Activated CD4-positive, alpha-beta T cell treated with anti-CD3 and anti-CD28 coated beads, Interleukin-2, amount 50 U/mL, for 48 hours (primary cell): ENCODE measurements at places on chromosomes 3 and 15.

- DNase-seq = no peak
Observed at GRCh38 chr3:45026957-45027356, 854 bp downstream of the CLEC3B start.

GRCh38 chr15:85943791-85944190 is 135.9 kb upstream of the AGBL1 start:
- DNase-seq = no peak

DNA sequence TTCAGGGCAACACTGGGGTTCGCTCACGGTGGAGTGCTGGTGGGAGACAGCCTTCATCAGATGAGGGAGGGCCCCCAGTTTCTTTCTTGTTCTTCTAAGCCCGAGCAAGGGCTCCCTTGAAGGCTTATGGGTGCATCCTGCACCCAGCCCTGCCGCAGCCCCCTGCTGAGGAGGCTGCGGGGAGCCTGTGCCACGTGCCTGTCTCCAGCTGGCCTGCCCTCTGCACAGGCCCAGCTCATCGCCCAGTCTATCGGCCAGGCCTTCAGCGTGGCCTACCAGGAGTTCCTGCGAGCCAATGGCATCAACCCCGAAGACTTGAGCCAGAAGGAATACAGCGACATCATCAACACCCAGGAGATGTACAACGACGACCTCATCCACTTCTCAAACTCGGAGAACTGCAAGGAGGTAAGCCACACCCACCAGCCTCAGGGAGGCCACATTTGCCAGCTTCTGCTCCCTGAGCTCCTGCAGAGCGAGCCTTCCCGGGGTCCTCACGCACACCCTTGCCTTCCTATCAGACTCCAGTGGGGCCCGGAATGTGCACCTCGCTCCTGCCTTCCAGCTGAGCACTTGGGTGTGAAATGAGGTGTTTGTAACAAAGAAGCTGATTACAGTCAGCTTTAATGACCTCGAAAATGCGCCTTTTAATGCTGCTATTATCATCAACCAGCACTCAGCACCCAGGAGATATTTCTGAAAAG is 164.3 kb downstream of the NSMCE3 start:
- no peak for DNase-seq

GRCh38 chr15:50059203-50059772 is 59.7 kb downstream of the ATP8B4 start:
- no peak for DNase-seq

GRCh38 chr3:33980252-33980651 is 181.8 kb downstream of the PDCD6IP start:
- DNase-seq = no peak

GRCh38 chr3:6962801-6963200 is 101.9 kb downstream of the GRM7 start:
- no peak for DNase-seq

- DNase-seq = no peak
Observed at GRCh38 chr3:13624671-13625125, 75.8 kb downstream of the FBLN2 start.

GRCh38 chr3:126951561-126951960 is 31.4 kb upstream of the PLXNA1 start:
- DNase-seq = no peak

DNA sequence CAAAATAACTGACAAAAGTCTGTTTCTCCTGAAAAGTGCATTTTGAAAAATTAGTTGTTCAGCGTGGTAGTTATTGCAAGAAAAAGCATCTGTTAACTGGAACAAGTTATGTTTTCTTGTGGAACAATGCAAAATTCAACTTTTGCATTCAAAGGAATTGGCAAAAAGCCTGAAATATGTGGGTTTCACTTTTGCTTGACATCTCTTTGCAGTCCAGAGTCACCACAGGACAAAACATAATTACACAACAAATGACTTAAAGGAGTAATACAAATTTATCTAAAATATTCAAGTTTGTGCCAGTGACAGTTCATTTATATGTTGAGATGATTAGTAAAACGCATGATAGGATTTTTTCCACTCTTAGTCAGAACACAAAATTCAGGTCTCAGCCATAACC is 96.3 kb upstream of the P2RY1 start:
- no peak for DNase-seq

GRCh38 chr15:62446984-62447383 is 281.9 kb upstream of the C2CD4B start:
- no peak for DNase-seq

GRCh38 chr3:145727476-145727875 is 433.5 kb downstream of the PLOD2 start:
- DNase-seq = no peak

DNA sequence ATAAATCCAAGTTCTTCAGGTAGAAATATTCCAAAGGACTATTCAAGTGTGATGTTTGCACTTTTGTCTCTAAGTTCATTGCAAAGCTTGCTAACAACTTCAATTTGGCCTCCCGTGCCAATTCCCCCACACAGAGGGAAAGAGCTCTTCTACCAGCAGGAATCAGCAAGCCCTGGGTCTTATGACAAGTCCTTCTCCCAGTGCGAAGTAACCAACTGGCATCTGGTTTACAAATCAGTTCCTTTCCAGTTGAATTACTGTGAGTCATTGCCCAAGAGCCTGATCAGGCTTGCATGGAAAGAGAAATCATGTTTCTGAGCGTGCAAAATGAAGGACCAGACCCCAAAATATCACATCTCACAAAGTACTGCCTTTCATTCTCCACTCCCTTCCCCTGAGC is 62.7 kb upstream of the SLCO3A1 start:
- no peak for DNase-seq

DNA sequence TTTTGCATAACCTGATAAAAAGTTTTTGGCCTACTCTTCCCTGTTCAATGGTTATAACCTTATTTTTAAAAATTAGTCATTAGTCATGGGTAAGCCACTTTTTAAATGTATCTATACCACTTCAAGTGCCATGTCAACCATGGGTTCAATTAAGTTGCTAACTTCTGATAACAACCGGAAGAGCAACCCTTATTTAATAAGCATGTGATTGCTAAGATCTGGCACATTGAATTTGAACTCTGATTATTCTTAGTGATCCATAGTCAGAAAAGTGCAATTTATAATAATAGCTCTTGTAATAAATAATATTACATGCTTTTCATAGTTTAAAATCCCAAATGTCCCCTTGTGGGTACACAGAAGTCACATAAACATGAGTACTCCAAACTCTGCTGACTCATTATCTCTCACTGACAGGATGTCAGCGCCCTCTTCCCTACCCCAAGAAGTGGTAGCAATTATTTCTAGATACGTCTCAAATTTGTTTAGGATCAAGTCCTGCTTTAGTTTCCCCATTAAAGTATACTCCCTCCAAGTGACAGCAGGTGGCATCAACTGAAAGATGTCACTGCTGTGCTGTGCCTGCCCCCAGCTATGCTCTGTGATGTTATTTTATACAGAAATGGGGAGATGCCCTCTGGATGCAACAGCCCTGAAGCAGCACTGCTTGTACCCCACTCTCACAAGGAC is 18.6 kb downstream of the SAMD7 start:
- DNase-seq = no peak

GRCh38 chr3:13507247-13507569 is 27.1 kb downstream of the HDAC11 start:
- no peak for DNase-seq

GRCh38 chr3:186241910-186242821 is 119.9 kb downstream of the DGKG start:
- peak; percentile 55 for DNase-seq

GRCh38 chr15:50685191-50685975 is 1.2 kb downstream of the TRPM7 start:
- DNase-seq = no peak

- no peak for DNase-seq
Observed at GRCh38 chr3:152613851-152614250, 221.1 kb upstream of the P2RY1 start.

DNA sequence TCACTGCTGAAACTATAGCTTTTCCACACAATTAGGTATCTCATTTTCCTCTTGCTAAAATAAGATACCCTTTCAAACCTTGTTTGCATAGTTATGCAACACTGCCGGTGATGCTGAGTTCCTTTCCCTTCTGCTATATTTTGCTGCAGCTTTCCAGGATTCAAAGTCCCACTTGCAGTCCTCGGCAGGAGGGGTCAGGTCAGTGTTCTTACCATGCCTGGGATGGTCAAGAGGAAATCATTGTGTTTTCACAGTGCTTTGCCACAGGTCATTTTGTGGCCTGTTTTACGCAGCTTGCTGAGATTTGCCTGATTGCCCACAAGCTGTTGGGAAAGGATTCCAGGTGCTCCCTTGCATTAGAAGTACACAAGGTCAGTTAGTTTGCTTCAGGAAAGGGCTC is 156.9 kb downstream of the B3GALNT1 start:
- DNase-seq = no peak

DNA sequence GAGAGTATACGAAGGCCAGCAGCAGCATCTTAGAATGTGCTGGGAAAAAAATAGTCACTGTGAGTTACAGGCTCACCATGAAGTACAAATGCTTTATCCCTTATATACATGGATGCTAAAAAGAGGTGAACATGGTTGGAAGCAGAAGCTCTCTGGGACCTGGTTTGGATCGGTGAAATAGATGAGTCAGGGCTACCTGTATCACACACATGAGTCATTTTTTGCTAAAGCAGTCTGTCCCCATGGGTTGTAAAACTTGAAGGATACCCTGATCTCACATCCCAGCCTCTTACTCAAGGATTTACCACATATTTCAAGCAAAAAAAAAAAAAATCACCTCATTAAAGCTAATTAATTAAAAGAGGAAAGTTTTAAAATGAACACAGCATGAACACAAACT is 6.9 kb upstream of the SERPINI2 start:
- DNase-seq = no peak

DNA sequence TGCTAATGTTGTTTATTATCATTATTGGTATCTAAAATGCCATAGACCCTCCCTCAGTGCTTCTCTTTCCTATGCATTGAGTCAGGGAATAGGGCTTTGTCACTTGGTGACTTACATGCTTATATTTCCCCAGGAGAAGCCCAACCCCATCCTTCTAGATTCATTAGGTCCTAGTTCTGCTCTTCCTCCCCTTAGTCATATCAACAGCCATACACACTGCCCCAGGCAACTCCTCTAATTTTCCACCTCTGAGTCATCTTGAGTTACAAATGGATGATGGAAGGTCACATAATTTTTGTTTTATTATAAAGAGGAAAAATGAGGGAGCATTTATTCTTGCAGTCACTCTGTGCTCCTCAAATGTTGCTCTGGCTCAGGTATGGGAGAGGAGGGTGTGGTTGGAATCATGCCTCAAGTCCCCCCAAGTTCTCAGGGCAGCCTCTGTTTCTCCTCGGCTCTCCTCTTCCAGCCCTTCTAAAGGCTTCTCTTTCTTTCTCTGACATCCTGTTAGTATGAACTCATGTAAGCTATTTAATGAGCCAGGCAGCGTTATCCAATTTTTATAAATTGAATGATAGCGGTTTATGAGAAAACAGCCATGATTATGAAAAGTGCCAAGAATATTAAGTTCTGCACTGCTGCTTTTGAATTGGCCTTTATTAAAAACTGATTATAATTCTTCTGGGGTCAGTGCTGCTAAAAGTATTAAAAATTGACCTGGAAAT is 45.6 kb upstream of the FSTL1 start:
- DNase-seq = no peak

DNA sequence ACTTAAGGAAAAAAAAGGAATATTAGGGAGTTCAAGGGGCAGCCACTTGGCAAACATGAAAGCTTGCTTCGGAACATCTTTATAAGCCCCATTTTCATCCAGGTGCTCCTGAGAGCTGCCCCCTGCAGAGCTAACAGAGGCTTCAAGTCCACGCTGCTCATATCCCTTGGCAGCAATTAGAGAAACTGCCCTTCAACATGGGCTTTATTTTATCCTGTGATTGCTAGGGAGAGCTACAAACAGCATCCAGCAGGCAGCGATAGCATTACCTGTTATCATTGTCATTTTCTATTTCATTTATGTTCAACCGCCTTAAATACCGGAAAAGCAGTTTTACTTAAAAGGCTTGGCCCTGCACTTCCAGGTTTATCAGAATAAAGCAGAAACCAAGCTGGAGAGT is 68.4 kb upstream of the MCTP2 start:
- DNase-seq = no peak

DNA sequence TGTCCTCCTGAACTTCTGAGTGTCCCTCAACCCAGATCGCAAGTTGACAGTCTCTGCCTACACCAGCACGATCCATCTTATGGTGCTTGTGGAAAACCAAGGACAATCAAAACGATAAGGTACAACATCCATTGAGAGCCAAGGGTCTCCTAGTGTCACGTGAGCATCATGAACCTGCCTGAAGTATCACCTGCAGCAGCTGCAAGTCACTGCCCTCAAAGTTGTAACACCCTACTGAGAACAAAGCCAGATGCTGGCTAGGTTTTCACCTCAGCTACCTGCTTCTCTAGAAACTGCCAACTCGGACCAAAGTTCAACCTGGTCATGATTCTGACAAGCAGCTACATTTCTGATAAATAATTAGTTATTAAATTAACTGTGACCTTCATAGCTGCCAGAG is 17.5 kb downstream of the C2CD4B start:
- no peak for DNase-seq

DNA sequence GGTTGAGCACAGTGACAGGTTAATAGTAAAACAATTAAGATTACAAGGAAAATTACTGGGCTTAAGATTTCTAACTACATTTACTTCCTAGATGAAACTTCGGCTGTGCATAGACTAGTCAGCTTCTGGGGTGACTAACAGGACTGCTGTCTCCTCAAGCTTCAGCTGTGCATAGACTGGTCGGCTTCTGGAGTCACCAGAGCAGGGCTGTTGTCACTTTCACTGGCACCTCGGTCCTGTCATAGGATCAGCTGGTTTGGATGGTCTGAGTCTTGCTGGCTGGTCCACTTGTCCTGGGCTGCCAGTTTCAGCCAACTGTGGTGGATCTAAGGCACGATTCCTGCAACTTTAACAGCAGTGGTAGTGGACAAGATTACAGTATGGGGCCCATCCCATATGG is 23.9 kb upstream of the ACAD9 start:
- no peak for DNase-seq

GRCh38 chr3:67349551-67350174 is 304.7 kb downstream of the SUCLG2 start:
- peak; percentile 57 for DNase-seq

GRCh38 chr3:10937141-10937825 is 55.3 kb upstream of the SLC6A1 start:
- no peak for DNase-seq

- no peak for DNase-seq
Observed at GRCh38 chr15:90178468-90179435, 22.4 kb upstream of the SEMA4B start.

DNA sequence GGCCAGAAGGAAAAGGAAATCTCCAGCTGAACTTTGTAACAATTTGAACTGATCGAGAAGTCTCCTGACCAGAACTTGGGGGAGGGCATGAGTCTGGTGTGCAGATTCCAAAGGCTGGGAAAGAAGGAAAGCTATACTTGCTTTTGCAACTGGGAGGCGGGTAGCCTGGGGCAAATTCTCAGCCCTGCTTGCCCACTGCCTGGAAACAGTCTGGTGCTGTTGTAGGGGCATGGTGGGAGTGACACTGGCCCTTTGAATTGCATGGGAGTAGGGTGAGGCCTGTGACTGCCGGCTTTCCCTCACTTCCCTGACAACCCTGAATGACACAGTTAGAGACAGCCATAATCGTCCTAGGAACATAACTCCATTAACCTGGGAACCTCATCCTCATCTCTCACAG is 114.0 kb upstream of the POU1F1 start:
- no peak for DNase-seq

GRCh38 chr3:198062068-198062465 is 102.0 kb downstream of the LMLN start:
- DNase-seq = no peak

GRCh38 chr15:93610944-93611343 is 521.9 kb upstream of the RGMA start:
- DNase-seq = no peak

GRCh38 chr3:57393977-57394376 is 101.5 kb upstream of the ASB14 start:
- no peak for DNase-seq

GRCh38 chr3:121651684-121652083 is 9.0 kb downstream of the HCLS1 start:
- DNase-seq = no peak
